Prostate gland (tissue), 2 donors: ENCODE measurements at places on chromosomes 1 and 21. TPM values are rescaled to one million over a fixed set of nuclear protein-coding genes. Genes with fewer than 3 reads are reported as not detected.

Gene PROK1
- total RNA-seq = 75.3 TPM

Gene DDAH1
- 61.6 TPM for total RNA-seq

Gene RHD
- total RNA-seq = not detected

- no peaks in the 10 kb centered on the region for H3K4me1 ChIP-seq
- no peak within 1 kb of the TSS for H3K4me3 ChIP-seq
- DNase-seq = peak; percentile 19
- no peaks in the 10 kb centered on the region for H3K36me3 ChIP-seq
- H3K27me3 ChIP-seq = no peaks in the 10 kb centered on the region
Observed at GRCh38 chr1:153390938-153391710, at the start of gene S100A8. Gene S100A8, minus strand, starts transcription at chr1:153391073. Its CDS starts 538 bp downstream, at chr1:153390535.

DNA sequence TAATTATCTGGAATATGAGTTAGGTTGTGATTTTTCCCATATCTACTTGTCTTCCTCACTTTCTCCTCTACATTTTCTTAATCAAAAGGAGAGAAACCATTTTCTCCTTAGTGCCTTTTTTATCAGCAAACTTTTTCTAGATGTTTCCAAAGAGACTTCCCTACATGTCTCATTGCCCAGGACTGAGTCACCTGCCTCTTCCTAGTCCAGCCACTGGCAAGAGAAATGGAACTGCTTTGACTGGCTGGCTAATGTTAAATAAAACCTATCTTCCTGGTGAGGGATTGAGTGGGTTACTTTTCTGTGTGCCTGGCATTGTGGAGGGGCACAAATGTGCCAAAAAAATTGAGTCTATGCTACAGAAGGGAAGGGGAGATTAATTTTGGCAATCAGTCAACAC lies 52.1 kb upstream of the CD5L start:
- no peaks in the 10 kb centered on the region for H3K27me3 ChIP-seq
- no peak overlapping the region for H3K4me3 ChIP-seq
- H3K36me3 ChIP-seq = no peaks in the 10 kb centered on the region
- DNase-seq = no peak
- H3K27ac ChIP-seq = no peak overlapping the region

DNA sequence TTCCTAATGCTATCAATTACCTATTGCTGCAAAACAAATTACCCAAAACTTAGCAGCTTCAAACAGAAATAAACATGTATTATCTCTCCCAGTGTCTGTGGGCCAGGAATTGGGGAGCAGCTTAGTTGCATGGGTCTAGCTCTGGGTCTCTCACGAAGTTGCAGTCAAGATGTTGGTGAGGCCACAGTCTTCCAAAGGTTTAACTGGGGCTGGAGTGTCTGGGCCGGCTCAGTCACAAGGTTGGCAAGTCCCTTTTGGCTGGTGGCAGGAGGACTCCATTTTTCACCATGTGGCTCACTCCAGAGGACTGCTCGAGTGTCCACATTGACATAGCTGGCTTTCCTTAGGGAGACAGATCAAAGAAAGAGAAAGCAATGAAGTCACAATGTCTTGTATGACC lies 5.0 kb upstream of the LRP8 start:
- H3K27ac ChIP-seq = no peak overlapping the region
- no peak for DNase-seq
- no peak overlapping the region for H3K4me3 ChIP-seq
- H3K27me3 ChIP-seq = no peaks in the 10 kb centered on the region
- no peaks in the 10 kb centered on the region for H3K4me1 ChIP-seq
